Omental fat pad (tissue), 4 donors: ENCODE measurements at places on chromosomes 7 and 10.
A peak's percentile ranks its signal among the peaks of the same experiment; 100 is the strongest.

DNA sequence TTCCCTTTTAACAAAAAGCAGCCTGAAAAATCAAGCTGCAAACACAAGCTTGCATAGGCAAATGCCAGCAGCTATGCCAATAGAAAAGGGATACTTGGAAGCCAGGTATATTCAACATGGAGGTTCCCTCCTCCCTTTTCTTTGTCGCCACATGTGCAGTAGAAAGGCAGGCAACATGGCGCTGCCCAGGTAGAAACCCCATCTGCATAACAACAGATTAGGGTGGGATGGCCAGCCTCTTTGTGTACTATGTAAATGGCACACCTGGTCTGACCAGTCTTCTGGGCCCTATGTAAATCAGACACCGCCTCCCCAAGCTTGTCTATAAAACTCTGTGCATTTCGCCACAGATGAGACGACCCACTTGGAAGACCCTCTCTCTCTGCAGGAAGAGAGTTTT lies 58.1 kb downstream of the CCDC3 start:
- no peak for DNase-seq

GRCh38 chr10:71290806-71291527 lies 28.1 kb upstream of the SLC29A3 start:
- DNase-seq, result no peak

GRCh38 chr10:53331460-53331859 lies 558.9 kb upstream of the MBL2 start:
- DNase-seq, result no peak

DNA sequence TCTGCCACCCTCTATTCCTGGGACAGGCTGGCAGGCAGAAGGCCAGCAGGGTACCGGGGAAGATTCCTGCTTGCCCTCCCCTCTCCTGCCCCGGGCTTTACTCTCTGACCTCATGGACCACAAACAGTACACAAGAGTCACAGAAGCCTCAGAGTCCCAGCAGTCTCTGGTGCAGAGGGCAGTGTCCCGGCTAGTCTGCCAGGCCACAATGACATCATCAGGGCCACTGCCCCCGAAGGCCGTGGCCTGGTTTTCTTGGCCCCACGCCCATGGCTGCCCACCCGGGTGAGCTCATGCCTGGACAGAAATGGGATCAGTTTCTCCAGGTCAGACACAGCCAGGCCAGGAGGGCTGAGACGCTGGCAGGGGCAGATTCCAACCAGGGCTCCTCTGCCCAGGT lies 91.9 kb downstream of the MYL10 start:
- DNase-seq, result no peak

DNA sequence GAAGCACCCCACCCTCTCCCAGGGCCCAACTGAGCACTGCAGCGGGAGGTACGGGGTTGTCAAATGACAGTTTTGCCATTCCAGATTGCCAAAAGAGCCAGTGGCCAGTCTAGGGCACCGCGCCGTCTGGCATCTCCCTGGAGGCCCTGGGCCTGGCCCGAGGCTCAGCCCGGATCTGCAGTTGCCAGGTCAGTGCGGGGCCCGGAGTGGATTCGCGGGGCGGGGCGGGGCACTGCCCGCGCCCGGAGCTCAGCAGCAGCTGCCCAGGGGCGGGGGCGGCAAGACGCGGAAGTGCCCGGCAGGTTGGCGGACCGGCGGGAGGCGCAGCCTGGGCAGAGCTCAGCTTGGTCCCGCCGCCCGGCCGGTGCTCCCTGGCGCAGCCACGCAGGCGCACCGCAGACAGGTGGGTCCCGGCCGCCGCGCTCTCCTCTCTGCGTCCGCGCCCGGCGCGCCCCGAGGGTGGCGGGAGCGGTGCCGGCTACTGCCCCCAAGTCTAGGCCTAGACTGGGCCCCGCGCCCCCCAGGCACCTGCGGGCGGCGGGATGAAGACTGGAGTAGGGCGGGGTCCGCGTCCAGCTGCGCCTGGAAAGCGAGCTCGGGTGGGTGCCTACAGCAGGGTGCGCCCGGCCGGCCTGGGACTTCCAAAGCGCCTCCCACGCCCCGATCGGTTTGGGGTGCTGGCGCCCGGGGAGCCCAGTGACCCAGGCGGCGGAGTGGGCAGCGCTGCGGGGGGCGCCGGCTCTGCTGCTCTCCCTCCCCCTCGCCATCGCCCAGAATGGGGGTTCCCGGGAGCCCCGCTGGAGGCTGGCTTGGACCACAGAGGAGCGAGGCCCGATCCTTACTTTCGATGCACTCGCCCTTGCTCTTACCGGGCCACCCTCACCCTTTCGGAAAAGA lies at the start of gene IRF5:
TSS of gene IRF5 (plus strand) at position 281 of the 897 bp plus-strand sequence. CDS start 4,155 bp downstream, outside the sequence.
- DNase-seq, result no peak

DNA sequence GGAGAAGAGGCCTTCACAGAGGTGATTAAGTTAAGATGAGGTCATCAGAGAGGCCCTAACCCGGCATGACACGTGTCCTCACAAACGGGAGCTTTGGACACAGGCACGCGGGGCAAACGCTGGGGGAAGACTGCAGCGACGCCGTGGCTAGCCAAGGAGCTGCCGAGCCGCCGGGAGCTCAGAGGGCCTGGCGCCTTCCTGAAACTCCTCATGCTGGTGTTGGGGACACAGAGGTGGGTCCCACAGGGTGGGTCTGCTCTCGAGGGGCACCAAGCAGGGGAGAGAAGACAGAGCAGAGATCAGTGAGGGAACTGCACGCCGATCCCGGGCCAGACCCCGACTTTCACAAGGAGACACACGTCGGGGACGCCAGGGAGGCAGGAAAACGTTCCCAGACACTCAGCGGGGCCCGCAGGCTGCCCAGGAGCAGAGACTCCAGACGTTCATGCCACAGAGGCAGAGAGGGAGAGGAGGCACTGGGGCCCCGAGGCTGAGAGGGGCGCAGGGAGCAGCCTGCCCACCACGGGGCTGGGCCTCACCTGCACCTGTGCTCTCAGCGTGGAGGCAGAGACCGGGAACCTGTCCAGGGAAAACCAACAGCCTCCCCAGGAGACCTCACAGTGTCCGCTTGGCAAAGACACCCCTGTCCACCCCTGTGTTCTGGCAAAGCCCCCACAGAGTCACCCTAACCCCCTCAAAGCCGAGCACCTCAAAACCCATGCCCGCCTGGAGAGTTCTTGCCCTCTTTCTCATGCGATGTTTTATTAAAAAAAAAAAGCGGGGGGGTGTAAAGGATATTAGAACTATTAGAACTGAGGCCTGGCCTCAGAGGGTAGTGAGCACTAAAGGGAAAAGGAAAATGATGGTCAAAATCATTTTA lies 103.8 kb downstream of the PDGFA start:
- no peak for DNase-seq

DNA sequence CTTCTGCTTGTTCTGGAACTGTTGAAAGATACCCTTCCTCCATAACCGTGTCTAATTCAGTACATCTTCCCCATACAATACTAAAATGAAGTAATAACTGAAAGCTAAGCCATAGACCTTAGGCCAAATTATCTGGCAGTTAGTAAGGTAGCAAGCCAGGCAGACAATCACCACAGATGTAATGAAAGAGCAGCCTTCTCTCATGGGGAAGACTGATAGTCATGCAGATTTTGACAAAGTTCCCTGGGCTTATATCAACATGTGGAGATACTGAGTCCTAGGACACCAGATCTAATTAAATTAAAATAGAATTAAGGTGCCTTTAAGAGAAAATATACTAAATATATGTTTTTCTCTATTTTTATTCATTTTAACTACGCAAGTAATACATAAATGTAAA lies 61.5 kb downstream of the PON1 start:
- DNase-seq, result no peak

GRCh38 chr7:55557666-55558188 lies 14.6 kb downstream of the VOPP1 start:
- no peak for DNase-seq

GRCh38 chr7:158582089-158582456 lies 5.5 kb downstream of the PTPRN2 start:
- no peak for DNase-seq

GRCh38 chr10:15167411-15168290 lies 842 bp downstream of the NMT2 start:
- DNase-seq, result no peak

GRCh38 chr7:120841608-120842007 lies 16.3 kb downstream of the TSPAN12 start:
- DNase-seq, result no peak

DNA sequence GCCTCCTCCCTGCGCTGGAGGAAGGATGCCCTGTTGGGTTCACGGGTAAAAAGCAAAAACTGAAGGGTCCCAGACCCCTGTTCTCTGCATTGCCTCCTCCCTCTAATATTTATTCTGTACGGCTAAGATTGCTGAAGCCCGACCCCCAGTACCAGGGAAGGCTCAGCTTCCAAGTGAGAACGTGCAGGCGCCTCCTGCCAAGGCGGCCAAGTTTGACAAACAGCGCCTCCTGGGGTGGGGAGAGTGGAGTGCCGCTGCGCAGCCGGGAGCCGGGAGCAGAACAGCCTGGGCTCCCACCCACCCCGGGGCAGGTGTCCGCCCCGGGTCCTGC lies 4.7 kb upstream of the EBF3 start:
- DNase-seq, result no peak

GRCh38 chr10:5293691-5294550 lies 70.8 kb upstream of the UCN3 start:
- peak; percentile 47 for DNase-seq

DNA sequence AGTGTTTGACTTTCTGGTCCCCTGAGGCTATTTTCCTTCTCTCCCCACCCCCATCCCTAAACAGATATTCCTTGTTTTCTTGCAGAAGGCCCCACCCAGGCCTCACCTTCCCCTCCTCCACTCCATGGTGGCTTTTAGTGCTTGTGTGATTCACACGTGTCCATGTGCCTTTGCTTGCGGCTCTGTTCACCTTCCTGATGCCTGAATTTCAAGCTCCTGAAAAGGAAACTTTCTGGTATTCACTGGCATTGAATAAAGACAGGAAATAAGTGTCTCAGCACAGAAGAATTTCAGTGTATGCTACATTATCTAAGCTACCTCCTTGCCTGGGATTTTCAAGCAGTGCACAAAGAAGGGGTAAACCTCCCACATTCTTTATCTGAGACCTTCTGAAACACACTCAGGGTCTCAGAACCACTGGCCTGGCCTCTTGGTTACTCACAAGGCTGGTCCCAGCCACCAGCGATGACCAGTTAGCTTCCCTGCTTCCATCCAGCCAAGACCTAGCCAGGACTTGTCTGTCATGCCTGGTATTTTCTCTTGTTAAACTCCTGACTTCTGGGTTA lies 17.2 kb upstream of the UBE2H start:
- DNase-seq, result no peak

GRCh38 chr7:41955451-41955850 lies 252.6 kb upstream of the INHBA start:
- no peak for DNase-seq

GRCh38 chr10:110214371-110214826 lies 7.0 kb downstream of the MXI1 start:
- no peak for DNase-seq

GRCh38 chr7:140625908-140626868 lies 14.4 kb downstream of the DENND2A start:
- DNase-seq, result peak; percentile 88

DNA sequence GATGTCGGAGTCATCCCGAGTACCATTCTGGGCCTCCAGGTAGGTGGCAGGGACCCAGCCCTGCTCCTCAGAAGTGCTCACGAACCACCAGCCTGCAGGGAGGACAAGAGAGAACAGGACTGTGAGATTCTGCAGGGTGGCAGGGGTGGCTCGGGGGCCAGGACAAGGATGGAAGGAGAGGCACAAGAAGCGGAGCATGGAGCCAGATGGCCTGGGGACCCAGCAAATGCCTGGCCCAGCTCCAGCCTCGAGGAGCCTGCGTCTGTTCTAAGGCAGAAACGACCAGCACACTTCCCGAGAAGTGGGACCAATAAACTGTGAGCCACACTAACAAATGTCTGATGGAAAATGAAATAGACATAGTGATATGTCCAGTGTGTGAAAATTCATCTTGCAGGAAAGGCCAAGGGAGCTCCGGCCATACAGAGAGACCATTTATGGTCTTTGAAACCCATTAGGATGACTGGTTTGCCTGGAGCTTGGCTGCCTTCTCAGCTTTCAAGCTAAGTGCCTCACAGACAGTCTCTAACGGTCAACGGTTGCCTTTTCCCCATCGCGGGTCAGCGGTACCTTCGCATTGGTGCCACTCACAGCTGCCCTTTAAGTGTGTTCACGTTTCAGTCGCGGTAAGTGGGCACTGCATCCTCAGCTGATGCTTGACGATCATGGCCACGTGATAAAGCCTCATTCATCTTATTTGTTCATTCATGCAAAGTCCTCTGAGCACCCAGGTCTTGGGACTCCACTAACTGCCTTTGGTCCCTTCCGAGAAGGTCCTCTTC lies 133.8 kb downstream of the NEURL1 start:
- DNase-seq, result no peak

DNA sequence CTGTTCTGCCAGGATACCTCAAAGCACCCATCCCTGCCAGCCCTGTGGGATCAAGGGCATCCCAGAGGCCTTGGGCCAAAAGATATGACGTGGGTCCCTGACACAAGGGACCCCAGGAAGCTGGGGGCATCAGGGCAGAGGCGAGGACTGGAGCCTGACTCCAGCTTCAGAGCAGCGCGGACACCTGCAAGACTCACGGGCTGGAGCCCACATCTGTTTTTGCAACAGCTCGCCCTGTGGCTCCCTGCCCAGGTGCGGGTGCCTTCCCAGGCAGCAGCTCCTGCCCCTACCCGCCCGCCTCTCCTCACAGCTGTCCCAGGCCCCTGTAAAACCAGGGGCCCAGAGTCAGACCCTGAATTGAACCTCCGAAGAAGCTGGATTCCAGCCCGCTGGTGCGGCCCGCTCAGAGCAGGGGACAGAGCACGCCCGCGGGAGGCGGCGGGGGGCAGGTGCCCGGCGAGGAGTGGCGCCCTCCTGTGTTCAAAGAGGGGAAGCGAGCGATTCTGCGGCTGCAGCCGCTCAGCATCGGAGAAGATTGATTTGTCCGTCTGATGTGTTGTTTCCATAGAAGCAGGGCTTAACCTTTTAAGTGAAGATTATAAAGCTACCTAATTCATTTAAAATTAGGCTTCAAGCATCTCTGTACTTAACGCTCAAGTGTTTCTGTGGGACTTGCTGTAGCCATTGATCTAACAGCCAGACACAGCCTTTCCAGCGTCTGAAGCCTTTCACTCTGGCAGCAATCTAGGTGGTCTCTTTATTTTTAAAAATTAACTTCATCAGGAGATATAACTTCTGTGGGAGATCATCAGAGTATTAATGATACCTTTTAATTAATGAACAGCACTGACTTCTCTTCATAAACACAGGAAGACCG lies 88.4 kb downstream of the BEND7 start:
- no peak for DNase-seq

GRCh38 chr7:159099711-159100231 lies 44.9 kb downstream of the VIPR2 start:
- DNase-seq, result no peak

DNA sequence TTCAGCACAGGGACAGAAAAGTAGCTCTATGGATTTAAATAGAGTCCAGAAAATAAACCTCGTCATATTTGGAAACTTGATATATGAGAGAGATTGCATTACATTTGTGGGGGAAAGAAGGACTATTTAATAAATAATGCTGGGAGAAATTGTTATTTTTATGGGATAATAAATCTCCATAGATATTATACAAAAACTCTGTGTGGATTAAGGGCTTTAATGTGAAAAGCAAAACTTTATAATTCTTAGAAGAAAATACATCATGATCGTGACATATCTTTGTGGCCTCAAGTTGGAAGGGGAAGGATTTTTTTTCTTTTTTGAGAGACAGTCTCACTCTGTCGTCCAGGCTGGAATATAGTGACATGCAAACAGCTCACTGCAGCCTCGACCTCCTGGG lies 95.0 kb upstream of the LEP start:
- DNase-seq, result no peak

- no peak for DNase-seq
These were observed 167.8 kb downstream of the BAMBI start for GRCh38 chr10:28845009-28845682.
